Kidney (tissue), 22 donors: ENCODE measurements at places on chromosomes 11 and 22.
A peak's percentile ranks its signal among the peaks of the same experiment; 100 is the strongest.

DNA sequence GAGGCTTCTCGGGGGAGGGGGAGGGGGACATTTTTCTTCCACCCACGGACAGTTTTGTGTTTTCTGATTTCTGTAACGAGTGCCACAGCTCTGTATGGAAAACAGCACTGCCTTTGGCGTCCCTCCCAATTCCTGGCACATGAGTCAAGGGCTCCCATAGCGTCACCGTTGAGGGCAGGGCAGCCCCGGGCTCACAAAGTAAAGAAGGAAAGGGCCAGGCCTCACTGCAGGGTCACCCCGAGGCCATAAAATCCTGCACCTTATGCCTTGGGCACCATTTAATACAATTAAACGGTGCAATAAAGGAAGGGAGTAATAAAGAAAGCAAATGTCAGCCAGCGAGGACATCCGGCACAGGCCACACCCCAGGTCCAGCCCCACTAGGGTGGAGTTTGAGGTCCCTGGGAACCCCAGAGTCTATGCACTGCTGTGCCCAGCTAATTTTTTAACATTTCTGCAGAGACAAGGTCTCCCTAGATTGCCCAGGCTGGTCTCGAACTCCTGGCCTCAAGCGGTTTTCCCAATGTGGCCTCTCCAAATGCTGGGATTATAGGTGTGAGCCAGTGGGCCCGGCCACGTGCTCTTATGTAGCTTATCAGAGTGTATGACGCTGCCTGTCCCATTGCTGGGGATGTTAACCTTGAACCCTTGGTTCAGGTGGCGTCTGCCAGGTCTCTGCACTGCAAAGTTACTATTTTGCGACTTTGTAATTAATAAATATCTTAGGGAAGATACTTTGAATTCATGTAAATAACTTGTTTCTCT is 13.6 kb upstream of the MUC2 start:
- DNase-seq: no peak

GRCh38 chr11:106497822-106498221 is 420.4 kb downstream of the AASDHPPT start:
- DNase-seq: no peak

DNA sequence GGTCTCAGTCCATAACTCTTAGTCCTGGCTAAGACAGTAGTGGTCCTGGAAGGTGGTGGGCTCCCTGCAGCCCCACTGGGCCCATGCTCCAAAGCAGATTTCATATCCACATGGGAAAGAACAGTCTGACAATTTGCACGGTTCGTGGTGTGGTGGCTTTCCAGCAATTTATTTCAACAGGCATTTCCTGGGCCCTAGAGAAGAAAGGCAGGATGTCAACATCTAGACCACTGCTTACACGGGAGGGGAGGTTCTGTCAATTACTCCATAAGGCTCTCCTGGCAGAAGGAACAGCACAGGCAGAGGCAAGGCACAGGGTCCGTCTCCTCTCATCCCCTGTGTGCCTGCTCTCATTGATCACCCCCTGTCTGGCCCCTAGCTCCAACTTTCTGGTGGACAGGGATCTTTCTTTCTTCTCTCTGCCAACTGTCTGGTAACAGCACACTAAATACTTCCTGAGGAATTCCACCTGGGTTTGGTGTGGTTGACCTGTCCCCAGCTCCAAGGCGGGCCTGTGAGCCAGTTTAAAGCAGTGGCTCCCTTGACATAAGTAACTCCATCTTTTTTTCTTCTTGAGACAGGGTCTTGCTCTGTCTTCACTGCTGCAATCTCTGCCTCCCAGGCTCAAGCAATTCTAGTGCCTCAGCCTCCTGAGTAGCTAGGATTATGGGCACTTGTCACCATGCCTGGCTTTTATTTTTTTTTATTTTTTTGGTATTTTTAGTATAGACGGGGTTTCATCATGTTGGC is 5.1 kb upstream of the A4GALT start:
- DNase-seq: no peak

DNA sequence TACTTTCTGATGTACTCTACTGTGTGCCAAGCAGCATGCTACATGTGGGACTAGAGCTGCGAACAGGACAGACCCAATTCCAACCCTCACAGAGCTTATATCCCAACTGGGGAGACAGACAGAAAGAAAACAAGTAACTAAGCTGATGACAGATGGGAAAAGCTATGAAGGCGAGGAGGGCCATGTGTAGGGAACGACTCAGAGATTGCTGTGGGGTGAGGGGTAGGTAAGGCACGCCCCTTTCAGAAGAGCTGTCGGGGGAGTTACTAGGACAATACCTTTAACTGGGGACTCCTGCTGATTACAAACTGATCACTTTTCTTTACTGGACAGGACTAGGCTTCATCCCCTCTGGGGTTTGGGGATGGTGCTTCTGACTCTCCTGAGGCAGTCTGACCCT is 48.9 kb downstream of the ST3GAL4 start:
- no peak for DNase-seq

DNA sequence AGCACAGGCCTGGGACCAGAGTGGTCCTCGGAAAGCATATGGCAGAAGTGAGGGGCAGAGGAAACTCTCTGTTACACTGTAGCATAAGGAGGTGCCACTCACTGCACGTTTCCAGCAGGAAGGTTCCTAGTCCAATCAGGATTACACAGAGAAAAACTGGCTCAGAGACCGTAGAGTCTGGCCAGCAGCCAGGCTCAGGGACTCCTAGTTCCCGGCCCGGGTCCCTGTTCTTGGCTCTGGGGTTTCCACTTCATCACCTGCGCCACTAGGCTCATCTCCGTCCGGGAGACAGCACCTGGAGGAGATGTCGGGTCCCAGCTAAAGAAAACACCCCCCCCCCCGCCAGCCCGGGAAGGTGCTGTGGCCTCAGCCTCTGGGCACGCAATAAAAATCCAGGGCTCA is 1.1 kb downstream of the TTLL12 start:
- DNase-seq: peak; percentile 56

DNA sequence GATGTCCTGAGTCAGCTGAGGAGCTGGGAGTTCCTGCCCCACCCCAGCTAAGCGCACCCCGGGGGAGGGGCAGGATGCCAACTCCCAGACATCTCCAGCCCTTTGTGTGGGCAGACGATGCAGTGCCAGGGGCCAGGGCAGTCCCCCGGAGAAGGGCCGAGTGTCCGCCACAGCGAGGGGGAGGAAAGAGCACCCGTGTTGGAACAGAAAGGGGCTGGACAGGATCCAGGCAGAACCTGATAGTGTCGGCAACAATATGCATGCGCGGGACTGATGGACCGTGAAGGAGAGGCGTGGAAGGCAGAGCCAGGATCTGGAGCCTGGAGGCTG is 1434.7 kb downstream of the BRD1 start:
- DNase-seq: peak; percentile 43

- DNase-seq: no peak
These were observed 9.7 kb downstream of the MRGPRF start for GRCh38 chr11:69003301-69003865.

GRCh38 chr22:45290410-45290936 is 5.7 kb downstream of the UPK3A start:
- DNase-seq: no peak

DNA sequence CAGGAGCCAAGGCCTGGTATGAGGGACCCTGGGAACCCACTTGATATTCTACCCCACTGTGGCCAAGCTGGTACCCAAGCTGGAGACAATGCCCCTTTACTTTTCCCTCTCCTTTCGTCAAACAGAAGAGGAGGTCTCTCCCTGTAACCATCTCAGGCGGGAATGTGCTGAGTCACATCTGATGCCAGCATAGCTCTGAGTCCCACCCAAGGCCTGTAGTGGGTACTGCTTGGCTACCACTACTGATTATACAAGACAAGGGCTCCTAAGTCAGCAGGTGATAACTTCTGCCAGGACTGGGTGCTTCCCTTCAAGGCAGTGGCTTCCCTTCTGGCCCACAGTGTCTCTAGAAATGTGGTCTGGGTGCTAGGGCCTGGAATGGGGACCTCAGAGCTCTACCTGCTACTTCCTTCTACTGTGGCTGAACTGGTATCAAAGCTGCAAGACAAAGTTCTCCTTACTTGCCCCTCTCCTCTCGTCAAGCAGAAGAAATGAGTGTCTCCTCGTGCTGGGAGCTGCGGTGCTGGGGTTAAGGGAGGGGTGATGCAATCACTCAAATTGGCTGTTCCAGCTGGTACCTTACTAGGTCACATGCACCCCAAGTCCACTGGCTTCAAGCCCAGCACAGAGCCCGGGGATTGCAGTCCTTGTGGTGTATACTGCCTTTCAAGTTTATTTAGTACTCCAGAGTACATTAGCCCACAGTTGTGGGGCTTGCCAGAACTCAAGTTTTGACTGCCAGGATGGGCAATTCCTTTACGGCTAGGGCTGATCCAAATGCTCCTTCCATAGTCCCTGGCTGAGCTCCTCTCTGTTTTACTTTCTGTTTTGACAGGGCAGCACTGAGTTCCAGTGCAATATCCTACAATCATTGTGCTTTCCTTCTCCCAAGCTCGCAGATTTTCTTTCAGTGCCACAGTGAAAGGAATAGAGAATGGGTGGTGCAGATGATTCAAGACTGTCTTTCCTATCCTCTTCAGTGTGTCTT is 419.7 kb upstream of the CNTN5 start:
- DNase-seq: no peak

DNA sequence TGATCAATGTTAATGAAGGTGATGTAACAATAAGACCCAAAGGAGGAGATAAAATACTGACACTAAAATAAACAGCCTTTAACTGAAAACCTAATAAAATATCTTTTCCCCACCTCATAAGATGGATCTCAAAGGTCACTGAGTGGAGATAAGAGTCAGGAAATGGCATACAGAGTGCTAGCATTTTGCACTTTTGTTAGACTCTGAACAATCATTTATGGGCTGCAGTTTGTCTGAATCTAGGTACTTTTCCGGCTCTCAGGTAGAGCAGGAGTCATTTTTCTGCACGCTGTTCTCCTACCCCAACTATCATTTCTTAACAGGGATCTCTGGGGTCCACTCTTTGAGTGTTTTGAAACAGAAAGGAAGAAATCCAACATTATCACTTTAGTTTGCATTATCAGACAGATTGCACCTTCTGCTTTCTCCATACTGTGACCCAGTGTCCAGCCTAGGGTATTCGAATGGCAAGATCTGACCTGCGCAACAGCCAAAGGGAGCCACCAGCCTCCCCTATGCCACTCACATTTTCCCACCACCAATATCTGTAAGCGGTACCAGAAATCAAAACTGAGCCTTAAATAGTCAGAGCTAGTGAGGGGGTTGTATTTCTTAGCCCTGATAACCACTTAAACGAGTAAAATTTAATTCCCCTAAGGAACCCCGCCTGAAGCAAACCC is 863 bp downstream of the SIAE start:
- no peak for DNase-seq

- no peak for DNase-seq
These were observed 13.4 kb downstream of the ARHGAP8 start for GRCh38 chr22:44765571-44766285.

DNA sequence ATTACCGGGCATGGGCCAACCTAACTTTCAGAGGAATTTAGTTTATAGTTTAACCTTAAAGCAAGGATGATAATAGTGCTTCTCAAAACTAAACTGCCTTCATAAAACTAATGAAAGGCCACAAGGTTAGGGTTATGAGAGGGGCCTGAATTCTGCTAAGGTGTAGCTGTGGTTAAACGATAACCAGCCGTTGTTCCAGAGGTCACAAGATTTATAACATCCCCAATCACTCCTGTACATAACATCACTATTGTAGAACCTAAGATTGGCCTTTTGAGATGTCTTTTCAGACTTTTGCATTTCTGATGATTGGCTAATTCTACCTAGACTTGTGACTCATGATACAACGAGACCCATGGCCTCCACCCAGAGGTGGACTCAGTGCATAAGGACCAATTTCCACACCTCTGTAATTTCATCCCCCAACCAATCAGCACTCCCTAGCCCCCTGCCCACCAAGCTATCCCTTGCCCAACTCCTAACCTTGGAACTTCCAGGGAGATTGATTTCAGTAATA is 69.8 kb downstream of the ADAMTS15 start:
- DNase-seq: no peak

DNA sequence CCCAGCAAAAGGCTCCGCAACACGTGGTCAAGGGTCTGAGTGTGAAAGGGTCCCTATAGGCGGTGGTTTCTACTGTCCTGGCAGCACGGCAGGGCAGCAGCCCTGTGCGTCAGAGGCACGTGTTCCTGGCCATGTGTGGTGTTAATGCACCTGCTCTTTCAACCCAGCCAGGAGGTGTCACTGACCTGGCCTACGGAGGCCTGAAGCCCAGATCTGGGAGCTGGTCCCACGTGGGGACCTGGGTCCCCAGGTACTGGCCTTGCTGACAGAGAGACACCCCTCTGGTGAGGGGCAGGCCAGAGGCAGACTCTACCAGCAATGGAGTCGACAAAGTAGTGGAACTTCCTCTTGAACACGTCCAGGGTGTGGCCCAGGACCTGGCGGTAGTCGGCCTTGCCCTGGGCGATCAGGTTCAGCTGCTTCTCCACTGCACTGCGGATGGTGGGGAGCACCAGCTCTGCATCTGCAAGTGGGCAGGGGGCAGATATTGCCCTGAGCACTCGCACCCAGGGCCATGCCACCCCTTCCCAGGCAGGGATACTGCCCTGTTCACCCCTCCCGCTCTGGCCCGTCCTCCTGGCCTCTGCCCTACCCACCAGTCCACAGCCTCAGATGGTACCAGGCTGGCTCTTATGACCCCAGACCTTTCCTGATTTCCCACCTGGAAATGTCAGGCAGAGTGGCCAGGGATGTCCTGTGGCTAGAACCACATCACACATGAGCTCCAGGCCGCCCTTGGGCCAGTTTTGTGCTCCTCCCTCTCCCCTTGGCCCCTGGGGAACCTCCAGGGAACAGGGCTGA is 6.8 kb upstream of the PPM1F start:
- no peak for DNase-seq

DNA sequence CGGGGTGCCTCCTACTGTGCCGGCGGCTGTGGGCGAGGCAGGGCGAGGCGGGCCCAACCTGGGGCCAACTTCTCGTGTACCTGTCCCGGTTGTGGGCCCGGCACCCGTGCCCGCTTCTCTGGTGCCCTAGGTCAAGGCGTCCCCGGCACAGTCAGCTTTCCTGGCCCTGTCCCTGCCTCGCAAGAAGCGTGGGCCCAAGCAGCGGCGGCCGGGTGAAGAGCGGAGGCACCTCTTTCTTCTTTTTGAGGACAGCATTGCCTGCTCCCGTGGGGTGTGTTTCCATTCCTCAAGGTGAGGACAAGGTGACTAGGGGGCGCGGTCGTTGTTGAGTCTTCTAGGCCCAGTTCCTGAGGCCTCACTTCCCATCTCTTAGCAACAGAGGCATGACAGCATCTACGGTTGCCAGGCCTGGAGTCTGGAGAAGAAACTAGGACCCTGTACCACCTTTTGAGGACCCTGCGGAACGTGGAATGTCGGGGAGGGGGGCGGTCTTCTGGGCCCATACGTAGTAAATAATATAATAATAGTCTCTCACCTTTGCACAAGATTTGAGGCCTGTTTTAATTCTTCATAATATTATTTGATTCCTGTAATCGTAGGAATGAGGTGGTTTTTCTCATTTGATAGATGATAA is 418 bp downstream of the ACO2 start:
- DNase-seq: peak; percentile 33

GRCh38 chr11:94030059-94030458 is 8.9 kb downstream of the HEPHL1 start:
- no peak for DNase-seq

GRCh38 chr11:29449281-29450074 is 567.4 kb downstream of the KCNA4 start:
- no peak for DNase-seq

- no peak for DNase-seq
These were observed 17.0 kb downstream of the IL17REL start for GRCh38 chr22:49995361-49996118.

- no peak for DNase-seq
These were observed 16.0 kb upstream of the TMPRSS4 start for GRCh38 chr11:118060869-118061268.
